ENCODE measurements at places on chromosomes 5 and 9.
A peak's percentile ranks its signal among the peaks of the same experiment; 100 is the strongest.

GRCh38 chr9:27367175-27367798, 70.3 kb upstream of the EQTN start:
- no peak for DNase-seq

DNA sequence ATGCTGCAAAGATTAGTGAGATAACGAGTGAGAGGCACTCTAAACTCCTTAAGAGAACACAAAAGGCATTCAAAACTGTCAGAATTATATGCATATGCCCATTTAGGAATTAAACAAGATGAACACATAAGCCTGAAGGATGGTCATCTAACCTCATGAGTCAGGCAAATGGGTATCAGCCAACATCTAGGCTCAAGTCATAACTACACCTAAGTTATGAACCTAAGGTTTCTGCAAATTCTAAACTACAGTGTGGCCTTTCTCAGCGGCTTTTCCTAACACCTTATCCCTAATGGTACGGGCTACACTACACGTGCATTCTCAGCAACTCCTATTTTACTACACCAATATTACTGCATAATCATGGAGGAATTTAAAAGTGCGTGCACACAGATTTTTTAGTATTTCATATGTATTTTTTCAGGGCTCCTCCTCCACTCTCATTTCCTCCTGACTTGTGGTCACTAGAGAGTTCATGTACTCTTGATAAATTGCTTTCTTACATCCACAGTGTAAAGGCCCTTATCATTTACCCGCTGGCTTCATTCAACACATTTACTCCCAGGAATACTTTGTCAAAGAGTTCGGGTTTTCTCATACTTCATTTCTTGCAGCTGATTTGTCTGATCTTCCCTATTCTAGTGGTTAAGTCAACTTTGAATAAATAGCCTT, 316.5 kb downstream of the BNC2 start:
- no peak for DNase-seq

GRCh38 chr5:131682826-131683225, 47.8 kb upstream of the RAPGEF6 start:
- no peak for DNase-seq

GRCh38 chr9:128617943-128618342, 38.7 kb downstream of the DYNC2I2 start:
- no peak for DNase-seq

- DNase-seq = no peak
Observed at GRCh38 chr5:74130155-74130897, 504.3 kb downstream of the ARHGEF28 start.

DNA sequence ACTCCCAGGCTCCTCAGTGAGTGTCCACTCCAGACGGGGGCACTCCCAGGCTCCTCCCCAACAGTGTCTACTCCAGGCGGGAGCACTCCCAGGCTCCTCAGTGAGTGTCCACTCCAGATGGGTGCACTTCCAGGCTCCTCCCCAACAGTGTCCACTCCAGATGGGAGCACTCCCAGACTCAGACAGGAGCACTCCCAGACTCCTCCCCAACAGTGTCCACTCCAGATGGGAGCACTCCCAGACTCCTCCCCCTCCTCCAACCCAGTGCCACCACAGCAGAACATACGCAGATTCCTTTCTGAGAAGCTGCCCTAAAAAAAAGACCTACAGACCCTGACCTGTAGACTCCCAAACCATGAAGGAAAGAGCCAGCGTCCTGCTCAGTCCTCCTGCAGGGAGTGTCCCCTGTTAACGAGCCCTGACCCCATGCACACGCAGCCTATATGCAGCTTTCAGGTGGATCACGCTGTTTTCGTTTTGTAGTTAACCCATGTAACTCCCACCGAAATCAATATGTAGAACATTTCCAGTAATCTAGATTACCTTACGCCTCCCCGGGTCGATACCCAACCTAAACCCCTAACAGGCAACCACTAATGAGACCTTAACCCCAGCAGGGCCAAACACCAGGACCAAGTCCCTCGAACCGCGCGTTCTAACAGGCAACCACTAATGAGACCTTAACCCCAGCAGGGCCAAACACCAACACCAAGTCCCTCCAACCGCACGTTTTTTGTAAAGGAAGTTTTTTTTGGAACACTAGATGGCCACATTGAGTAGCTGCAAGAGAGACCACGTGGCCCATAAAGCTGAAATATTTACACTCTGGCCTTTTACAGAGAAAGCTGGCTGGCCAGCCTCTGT, 15.7 kb downstream of the PNPLA7 start:
- DNase-seq = peak; percentile 72

GRCh38 chr9:98491828-98492227, 216.9 kb downstream of the GABBR2 start:
- DNase-seq = peak; percentile 57

DNA sequence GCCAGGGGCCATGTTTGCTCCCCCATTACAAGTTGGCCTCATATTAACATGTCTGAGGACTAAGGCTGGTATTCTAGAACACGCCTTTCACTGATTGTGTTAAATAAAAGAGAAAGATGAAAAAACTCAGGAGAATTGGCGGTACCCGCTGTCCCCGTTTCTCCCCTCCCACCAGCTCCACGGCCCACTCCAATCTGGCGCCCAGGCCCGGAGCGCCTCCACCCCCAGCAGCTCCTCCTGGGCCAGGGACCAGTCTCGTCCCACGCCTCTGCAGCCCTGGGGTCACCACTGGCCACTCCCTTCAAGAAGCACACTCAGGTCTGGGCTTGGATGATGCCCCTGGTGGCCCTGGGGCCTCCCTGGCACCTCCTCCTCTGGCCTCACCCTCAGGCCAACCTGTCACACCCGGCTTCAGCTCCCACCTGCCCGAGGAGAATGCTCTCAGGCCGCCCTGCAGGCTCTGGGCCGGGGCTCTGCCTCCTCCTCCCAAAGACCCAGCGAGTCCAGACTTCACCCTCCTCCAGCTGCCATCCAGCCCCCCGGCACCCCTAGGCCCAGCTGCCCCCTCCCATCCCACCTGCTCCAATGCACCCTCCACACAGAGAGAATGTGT, 133.0 kb upstream of the PPP1R26 start:
- DNase-seq = no peak

DNA sequence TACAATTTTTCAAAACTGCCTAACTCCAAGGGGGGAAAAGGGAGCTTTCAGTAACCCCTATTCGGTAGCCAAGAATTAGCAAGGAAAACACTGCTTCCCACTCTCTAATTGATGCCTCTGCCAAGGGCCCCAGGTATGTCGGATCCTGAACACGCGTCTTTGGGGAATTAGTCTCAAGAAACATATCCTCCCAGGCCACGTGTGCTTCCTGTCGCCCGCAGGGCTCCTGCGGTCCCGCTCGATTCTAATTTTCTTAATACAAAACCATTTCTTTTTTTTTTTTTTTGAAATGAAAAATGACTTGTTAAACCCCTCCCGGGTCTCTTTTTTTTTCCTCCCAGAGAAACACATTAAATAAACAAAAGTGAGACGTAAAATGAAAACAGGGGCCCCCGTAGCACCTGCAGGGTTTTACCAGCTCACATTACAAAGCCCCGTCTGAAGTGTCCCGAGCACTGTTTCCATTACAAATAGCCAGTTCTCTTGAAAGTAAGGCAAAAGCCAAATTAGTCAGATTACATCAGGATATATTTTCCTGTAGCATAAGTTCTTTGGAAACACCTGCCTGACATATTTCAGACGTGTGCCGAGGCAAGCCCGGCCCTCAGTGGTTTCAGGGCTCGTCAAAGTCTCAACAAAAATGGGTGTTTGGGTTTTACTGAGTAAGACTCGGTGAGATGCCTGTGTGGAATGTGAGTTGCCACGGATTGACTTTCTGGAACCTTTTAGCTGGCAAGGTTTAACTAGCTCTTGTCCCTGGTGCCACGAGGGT, 21.5 kb downstream of the SMIM23 start:
- DNase-seq = peak; percentile 13

- no peak for DNase-seq
Observed at GRCh38 chr9:136961279-136962065, 9.4 kb downstream of the LCN12 start.

DNA sequence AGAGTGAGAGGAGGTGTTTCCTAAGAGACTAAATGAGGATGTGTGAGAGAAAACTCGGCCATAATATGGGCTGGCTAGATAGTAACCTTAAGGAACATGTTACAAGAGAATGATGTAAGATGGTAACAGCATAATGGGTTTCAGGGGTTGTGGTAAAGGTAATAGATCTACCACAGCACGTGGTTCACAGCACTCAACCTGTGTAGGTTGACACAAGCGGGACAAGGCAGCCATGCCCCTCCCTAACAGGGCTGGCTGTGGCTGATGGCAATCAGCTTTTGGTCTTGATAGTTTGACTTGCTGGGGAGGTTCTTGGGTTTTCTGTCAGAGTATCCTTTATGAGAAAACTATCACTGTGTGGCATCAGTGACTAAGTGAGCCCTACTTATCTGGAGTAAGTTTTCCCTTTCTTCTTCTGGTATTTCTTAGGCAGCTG, 138.6 kb downstream of the TRIO start:
- DNase-seq = no peak

DNA sequence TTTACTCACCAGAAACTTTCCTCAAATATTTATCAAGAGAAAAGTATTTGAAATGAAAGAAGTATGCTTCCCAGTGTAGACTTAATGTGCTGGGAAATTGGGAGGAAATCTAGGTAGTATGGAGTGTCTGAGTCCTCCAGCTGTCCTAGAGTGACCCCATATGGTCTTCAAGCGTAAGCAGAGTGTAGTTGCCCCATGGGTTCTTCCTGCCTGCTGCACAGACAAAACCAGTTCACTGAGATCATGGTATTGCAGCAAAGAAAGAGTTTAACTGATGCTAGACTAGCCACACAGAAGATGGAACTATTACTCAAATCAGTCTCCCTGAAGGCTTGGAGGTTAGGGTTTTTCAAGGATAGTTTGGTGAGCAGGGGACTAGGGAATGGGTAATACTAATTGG, 114.9 kb upstream of the PRLR start:
- DNase-seq = no peak

- no peak for DNase-seq
Observed at GRCh38 chr9:22039258-22039657, 30.2 kb upstream of the CDKN2B start.

DNA sequence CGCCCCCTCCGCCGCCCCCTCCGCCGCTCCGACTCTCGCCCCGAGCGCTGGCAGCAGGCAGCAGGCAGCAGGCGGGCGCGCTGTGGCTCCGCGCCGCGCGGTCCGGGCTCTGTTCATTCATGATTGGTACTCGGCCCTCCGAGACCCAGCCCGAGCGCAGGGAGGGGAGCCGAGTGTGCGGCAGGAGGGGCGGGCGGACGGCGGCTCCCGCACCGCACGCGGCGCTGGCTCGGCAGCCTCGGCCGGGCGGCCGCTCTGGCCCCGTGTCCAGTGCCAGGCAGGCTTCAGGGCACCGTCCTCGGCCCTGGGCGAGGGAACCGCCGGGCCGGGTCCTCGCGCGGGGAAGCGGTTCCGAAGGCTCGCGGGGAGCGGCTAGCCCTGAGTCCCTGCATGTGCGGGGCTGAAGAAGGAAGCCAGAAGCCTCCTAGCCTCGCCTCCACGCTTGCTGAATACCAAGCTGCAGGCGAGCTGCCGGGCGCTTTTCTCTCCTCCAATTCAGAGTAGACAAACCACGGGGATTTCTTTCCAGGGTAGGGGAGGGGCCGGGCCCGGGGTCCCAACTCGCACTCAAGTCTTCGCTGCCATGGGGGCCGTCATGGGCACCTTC, at the start of gene KCNIP1:
Gene KCNIP1 (plus strand): TSS at position 31 of the 607 bp plus-strand sequence.
- peak; percentile 26 for DNase-seq

DNA sequence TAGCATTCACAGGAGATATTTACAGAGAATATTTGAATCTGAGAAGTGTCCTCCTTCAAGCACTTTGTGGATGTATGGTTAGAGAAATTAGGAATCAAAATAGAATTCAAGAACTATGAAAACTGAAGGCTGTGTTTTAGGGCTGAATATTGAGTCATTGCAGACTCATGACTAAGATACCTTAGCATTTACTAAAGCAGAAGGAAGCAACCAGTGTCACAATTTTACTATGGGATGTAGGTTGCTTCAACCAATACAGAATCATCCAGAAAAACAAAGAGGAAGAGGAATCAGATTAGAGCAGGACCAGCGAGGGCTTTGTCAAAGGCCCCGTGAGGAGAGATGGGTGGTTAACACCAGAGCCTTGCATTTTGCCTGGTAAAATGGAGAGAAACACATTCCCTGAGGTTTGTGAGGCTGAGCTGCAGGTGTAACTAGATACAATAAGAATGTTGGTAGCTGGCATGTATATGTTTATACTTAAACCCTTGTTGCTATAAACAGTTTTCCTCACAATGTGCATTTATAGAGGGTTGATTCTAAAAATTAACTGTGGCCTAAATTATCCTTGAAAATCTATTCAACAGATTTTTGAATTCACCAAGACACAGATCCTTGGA, 518.1 kb downstream of the AGTPBP1 start:
- peak; percentile 52 for DNase-seq

DNA sequence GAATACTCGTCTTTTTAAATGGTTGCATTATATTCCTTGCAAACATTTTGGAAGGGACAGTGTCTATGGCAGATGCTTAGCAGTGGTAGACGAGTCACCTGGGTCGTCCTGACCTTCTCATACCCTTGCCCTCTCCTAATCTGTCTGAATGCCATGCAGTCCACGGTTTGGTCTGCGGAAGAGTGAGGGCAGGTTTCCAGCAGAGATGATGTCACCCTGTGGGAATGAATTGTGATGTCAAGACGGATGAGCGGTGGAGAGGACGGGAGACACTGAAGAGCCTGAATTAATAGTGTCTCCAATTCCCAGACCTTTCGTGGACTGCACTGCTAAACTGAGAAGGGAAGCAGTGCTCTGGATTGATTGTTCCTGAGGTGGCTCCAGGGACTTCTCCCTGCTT, 329.0 kb upstream of the PANK3 start:
- peak; percentile 69 for DNase-seq

DNA sequence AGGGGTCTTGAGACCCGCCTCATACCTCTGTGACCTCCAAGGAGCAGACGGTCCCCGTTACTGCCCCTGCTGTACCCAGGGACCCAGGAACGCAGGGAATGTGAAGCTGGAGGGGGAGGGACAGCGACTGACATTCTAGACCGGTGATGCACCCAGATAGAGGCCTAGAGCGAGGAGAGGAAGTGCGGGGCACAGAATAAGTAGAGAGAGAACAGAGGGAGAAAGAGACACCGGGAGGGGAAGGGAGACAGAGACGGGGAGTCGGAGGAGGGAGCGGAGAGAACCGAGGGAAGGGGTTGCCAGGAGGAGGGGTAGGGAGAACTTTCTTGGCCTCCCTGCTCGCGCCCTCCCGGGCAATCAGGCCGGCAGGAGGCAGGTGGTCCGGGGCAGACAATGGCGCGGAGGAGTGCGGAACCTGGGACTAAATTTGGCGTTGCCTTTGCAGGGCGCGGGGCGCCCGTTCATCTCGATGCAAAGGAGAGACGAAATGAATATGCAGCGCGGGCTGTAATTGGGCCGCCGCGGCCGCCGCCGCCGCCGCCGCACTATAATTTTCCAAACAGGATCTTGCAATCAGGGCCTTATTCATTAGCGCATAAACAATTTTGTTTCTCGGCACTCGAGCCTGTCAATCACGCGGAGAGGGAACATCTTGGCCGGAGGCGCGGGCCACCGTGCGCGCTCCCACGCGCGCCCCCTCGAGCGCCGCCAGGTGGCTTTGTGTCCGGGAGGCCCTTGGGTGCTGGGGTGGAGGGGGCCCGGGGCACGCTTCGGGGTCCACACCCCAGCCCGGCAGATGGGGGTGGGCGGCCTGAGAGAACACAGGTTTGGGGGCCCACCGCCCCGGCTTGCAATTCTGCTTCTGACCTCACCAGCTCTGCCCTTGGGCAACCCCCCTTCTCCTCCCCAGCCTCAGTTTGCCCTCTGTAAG, 33.0 kb downstream of the NDUFA8 start:
- peak; percentile 68 for DNase-seq
